ENCODE measurements at places on chromosomes 2 and 18. TPM values are rescaled to one million over a fixed set of nuclear protein-coding genes. Genes with fewer than 3 reads are reported as not detected.

The MEMO1 gene
- polyA plus RNA-seq: 39.8 TPM

The GYPC gene
- polyA plus RNA-seq: 66.0 TPM

The SFT2D3 gene
- not detected for polyA plus RNA-seq

The NEB gene
- 23.5 TPM for polyA plus RNA-seq

The LOXL3 gene
- polyA plus RNA-seq: 10.1 TPM

The TMEM214 gene
- 62.3 TPM for polyA plus RNA-seq

The FSIP2 gene
- 2.7 TPM for polyA plus RNA-seq

The ANKMY1 gene
- 11.7 TPM for polyA plus RNA-seq

The EGR4 gene
- polyA plus RNA-seq: not detected

- DNase-seq: no peak
Measured at GRCh38 chr2:219893541-219893940, 266.1 kb downstream of the SLC4A3 start.

GRCh38 chr2:36238106-36238505, 117.5 kb upstream of the CRIM1 start:
- DNase-seq: no peak

DNA sequence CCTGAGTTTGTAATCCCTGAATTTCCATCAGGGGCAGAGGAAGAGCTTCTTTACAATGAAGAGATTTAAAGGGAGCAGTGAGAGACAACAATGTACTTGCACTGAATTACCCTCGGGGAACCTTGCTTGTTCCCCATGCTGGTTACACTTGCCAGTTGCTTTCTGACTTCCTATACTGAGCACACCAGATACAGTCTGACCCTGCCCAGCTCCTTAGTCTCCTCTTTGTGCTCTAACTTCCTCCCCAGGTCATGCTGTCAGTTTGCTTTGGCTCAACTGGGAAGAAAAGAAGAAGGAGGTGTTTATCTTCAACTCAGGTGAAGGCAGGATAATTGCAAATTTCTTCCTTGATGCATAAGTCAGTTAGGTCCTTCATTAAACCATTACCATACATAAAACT, 658.4 kb downstream of the NYAP2 start:
- DNase-seq: no peak

- DNase-seq: no peak
Measured at GRCh38 chr2:127359520-127359919, 28.3 kb downstream of the MAP3K2 start.

DNA sequence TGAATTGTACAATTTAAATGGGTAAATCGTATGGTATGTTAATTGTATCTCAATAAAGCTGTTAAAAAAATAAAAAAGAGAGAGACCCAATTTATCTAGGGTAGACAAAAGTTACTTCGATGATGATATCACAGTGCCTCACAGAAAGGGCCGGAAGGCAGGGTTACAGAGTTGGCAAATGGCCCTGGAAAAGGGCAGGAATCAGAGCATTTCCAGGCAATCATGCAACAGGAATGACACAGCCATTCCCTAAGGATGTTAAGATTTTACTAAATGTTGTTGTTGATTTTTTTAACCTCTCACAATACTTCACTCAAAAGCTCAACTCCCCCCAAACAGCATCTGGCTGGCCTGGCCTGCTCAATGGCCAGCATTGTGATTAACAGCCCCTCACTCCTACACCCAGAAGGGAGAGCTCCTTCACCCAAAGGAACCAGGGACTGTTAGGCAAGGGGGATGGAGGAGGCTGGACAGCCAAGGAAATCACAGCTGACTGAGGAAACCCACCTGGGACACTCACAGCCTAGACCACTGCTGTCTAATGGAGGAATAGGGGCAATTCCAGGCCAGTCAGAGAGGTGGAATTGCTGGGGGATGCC, 7.7 kb upstream of the SP100 start:
- DNase-seq: no peak

- no peak for DNase-seq
Measured at GRCh38 chr2:57862153-57862552, 184.5 kb upstream of the VRK2 start.

- no peak for DNase-seq
Measured at GRCh38 chr2:189096769-189097447, 82.7 kb downstream of the COL5A2 start.

- DNase-seq: no peak
Measured at GRCh38 chr18:36321658-36322407, 24.3 kb downstream of the FHOD3 start.

GRCh38 chr2:224038049-224038829, 847 bp downstream of the SERPINE2 start:
- peak; percentile 46 for DNase-seq

DNA sequence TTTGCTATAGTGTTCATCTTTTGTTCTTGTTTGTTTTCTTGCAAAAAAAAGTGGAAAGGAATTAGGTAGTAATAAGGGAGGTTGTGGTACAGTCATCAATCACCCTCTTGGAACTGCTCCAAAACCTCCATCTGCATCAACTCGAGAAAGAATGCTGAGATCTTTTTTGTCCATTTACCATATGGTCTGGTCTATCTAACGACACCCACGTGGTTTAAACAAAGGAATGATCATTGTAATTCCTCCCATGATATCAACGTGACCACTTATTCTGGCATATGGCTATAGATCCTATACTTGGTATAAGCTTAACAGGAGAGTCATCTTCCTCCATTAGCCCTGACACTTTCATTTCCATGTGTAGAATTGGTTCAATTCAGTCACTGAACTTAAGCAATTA, 1025.3 kb upstream of the NXPH2 start:
- no peak for DNase-seq

- DNase-seq: no peak
Measured at GRCh38 chr2:238801791-238802190, 46.1 kb upstream of the TWIST2 start.

DNA sequence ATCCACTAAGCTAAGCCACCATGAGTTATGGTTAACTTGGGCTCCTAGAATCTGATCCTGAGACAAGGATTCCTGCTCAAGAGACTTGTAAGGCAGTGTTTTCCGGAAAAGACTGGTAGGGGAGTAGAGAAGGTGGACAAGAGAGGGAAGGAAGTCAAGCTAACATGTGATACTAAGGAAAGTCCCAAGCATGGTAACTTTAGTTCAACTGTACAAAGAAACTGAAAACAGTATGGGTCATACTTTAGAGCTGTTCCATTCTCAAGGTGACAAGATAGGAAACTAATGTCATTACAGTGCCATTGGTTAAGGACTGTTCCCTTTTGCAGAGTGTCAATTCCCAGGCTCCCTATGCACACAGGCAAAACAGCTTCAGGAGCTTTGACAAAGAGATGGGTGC, 5.8 kb downstream of the MYO5B start:
- DNase-seq: no peak

GRCh38 chr18:11500153-11501122, 109.0 kb upstream of the SLC35G4 start:
- DNase-seq: no peak

GRCh38 chr2:237496428-237496827, 9.4 kb downstream of the MLPH start:
- no peak for DNase-seq

- peak; percentile 87 for DNase-seq
Measured at GRCh38 chr18:45554389-45554737, 60.9 kb upstream of the SLC14A2 start.

DNA sequence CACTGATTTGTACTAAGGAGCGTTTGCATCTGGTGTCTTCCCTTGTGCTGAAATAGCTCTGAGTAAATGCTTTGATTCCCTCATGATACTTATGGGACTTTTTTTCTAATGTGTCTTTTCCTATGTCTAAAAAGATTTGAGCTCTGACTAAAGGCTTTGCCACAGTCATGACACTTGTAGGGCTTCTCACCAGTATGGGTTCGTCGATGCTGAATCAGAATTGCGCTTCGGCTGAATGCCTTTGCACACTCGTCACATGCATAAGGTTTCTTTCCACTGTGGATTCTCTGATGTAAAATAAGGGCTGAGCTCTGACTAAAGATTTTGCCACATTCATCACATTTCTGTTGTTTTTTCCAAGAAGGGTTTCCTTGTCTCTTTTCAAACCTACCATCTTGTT, 8.0 kb downstream of the ZNF396 start:
- no peak for DNase-seq

GRCh38 chr2:85376291-85377065, 21.9 kb downstream of the ELMOD3 start:
- no peak for DNase-seq

DNA sequence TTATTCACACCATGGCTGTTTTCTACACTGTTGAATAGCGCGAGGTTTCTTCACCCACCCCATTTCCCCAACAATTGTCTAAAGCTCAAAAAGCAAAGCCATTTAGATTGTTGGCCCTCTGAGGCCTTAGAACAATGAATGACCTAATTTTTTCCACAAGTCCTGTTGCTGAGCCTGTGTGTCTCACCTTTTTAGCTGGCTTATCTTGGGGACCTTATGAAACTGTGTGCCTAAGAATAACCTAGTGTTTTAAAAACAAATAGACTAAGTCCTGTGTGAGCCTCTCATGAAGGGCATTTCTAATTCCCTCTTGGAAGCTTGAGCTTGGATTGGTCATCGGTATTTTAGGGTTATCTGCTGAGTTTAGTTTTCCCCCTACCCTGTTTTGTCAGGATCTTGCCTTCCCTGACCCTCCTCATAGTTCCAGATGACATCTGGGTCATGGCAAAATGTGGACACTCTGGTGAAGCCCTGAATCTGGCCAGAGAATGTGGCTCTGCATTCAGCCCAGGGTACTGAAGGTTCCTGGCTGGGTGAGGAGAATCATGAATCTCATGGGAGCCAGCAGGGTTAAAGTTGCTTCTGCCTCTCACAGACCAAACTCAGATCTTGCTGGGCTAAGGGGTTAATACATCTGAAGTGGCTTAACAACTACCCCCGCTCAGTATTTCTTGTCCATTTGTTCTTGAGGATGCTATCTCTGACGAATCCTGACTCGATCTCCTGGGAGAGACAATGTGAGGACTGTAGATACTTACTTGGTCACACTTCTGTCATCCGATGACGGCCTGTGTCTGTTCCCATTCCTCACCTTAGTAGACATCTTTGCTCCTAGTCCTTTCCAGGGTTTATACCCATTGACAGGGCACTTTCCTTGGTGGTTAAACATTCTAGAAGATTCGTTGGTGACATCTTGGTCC, 104.2 kb upstream of the MAP4K3 start:
- no peak for DNase-seq

GRCh38 chr2:74041182-74041581, 56.5 kb downstream of the TET3 start:
- DNase-seq: no peak

Data from renal pelvis (tissue), 12 donors.